ENCODE measurements at places on chromosomes 16 and 17. TPM values are rescaled to one million over a fixed set of nuclear protein-coding genes. Genes with fewer than 3 reads are reported as not detected.

- no peak for DNase-seq
Measured at GRCh38 chr17:29619251-29619650, 3.5 kb downstream of the CORO6 start.

DNA sequence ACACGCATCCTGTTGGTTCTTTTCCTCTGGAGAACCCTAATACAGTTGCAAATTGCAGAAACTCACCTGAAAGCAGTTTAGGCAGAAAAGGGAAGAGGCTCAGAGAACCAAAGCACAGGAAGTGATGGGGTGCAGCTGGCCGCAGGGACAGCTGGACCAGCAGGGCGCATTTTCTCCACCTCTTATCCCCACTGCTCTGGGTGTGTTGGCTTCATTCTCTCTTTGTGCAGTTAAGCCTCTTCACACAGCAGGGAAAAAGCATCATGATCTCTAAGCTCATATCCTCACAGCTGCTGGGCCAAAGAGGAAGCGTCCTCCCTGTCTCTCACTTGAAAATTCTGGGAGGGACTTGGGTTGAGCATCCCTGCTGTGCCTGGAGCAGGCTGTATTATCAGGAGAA is 20.0 kb upstream of the LRRC75A start:
- DNase-seq, result no peak

DNA sequence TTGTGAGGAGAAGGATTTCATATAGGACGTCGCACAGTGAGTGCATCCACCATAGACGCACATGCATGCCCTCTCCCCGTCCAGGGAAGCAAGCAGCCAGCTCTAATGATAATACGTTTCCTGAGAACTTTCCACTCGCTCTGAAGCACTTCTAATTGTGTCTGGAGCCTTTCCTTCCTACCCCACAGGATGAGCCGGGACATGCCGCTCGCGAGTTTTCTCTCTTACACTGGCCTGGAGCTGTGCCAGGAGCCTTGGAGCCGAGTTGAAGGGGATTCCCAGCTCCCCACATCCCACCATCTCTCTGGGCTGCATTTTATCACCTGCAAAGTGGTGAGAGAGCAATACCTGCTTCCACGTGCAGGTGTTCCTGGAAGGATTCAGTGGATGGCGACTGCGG is 368.1 kb downstream of the C16orf95 start:
- no peak for DNase-seq

DNA sequence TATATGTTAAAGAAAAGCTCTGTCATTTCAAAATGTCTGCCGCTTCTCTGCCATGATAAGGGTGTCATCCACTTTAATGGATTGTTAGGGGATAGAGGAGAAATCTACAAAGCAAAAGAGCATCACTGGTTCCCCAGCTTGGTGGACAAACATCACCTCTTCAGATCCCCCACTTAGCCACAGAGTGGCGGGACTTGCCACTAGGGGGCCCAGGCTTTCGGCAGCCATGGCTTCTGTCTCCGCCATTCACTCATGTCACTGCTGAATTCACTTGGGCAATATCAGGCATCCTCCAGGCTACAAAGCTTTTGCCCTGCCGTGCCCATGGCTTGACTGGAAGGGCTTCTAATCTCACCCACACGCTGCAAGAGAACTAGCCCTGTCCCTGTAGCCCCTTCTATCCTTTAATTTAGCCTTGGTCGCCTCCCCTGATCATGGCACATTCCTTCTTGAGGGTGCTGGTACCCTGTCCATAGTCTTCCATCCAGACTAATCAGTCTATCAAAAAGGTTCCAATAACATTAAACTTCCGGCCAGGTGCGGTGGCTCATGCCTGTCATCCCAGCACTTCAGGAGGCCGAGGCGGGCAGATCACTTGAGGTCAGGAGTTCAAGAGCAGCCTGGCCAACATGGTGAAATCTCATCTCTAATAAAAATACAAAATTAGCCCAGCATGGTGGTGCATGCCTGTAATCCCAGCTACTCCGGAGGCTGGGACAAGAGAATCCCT is 34.7 kb downstream of the SBK1 start:
- DNase-seq, result peak; percentile 51

DNA sequence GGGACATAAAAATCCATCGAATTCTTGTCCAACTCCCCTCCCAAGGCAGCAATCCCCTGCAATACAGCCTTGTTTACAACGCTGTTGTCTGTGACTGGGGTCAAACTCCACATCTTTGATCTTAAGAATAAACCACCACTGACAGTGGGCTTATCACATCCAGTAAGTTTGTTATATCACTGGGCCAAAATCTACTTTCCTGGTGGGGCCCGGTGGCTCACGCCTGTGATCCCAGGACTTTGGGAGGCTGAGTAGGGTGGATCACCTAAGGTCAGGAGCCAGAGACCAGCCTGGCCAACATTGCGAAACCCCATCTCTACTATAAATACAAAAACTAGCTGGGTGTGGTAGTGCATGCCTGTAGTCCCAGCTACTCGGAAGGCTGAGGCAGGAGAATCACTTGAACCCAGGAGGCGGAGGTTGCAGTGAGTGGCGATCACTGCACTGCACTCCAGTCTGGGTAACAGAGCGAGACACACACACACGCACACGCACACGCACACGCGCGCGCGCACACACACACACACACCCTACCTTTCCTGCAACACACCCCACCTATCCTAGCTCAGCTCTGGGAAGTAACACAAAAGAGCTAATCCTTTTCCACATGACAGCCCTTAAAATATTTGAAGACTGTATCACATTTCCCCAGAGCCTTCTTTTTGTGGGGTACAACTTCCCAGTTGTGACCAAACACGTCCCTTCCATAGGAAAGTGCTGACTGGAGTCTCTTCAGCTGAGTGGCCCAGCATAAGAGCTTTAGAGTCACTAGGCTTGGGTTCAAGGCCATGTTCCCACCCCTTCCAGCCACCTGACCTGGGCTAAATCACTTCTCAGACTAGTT is 20.9 kb upstream of the ABCC1 start:
- no peak for DNase-seq

Gene KIF2B
- total RNA-seq, result not detected

Gene MYOCD
- total RNA-seq, result not detected

DNA sequence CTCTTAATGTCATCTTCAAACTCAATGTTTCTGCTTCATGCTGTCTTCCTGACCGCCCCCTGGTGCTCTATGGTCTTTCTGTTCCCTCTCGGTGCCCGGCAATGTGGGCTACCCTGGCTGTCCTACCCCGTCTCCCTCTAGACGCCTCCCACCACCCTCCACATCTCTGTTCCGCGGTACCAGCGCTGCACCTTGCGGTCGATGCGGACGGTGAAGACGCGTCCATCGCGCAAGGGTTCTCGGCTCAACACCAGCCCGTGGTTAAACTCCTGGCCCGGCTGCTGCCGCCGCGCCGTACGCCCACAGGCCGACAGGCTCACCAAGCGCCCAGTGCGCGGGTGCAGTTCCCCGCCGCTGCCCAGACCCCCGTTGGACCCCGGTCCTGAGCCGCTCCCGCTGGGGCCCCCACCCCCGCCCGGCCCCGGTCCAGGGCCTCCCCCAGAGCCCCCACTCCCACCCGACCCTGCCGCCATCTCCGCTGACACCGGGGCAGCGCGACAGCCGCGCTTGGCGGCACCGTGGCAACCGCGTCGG is at the start of gene NEURL4:
Gene NEURL4, minus strand, starts transcription at position 496 of the 534 bp plus-strand sequence. Its CDS starts 23 bp downstream, at position 473.
- DNase-seq, result no peak
